Activated CD8-positive, alpha-beta T cell treated with anti-CD3 and anti-CD28 coated beads, Interleukin-2, amount 10 ng/mL, durations not matched to agents 7 days and 5 days (primary cell): ENCODE measurements at places on chromosomes 7 and 10.

DNA sequence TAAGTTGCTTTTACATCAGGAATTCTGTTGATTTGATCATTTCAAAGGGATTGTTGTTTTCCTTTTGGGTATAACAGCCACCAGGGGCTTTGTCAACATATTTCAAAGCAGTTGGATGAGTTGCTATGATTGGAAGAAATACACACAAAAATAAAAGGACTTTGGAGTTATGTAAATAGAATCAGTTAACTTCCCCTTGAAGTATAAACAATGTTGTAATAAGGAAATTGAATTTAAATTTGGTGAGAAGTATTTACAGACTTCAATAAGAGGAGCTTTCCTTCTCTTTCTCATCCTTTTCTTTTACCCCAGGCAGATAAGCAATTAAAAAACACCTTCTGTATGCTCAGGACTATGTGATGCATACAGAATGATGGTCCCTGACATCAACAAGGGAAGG lies 199.7 kb downstream of the LHFPL3 start:
- DNase-seq, result no peak

DNA sequence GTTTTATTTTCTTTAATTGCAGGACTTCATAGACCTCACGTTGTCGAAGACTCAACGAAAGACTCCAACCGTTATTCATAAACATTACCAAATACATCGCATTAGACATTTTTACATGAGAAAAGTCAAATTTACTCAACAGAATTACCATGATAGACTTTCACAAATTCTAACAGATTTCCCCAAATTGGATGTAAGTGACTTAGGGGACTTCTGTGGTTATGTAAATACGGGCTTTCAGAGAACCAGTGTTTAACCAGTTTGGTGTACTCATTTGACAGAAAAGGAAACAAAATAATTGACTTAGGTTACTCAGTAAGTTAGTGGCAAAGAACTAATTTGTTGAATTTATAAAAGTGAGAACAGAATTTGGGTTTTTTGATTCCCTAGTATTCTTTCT lies 4.2 kb downstream of the GTPBP4 start:
- DNase-seq, result no peak

DNA sequence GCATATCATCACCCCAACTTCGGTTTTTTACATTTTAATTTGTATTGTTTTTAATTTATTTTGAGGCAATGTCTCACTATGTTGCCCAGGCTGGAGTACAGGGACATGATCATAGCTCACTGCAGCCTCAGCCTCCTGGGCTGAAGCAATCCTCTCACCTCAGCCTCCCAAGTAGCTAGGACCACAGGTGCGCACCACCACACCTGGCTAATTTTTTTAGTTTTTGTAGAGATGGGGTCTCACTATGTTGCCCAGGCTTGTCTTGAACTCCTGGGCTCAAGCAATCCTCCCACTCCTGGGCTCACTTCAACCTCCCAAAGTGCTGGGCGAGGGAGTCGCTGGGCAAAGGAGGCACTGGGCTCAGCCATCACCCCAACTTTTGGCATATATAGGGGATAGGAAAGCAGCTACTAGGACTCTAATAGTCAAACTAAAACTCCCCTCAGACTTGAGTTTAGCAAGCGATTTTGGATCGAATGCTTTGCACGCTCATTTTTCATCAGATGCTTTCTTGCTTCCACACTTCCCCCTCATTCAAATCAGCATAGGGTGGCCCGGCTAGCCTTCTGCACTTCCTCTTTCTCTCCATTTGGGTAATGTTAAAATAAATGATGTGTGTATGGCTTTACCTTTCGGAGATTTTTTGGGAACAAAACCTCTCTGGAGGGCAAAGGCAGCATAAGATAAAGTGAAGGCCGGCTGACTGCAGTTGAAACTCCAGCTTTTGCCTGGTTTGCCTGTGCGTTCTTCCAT lies 20.8 kb upstream of the NMT2 start:
- DNase-seq, result no peak

DNA sequence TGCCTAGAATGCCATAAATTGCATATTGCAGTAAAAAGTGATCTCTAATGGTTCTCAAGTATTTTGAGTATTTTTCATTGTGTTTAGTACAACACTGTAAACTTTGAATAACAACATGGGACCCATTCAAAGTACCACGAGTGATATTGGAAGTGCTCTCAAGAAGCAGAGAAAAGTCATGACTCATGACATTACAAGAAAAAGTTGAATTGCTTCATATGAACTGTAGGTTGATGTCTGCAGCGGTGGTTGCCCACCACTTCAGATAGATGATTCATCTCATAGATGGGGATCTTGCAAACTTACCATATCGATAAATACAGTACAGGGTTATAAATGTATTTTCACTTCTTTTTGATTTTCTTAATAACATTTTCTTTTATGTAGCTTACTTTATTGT lies 33.9 kb downstream of the ENTPD1 start:
- no peak for DNase-seq

DNA sequence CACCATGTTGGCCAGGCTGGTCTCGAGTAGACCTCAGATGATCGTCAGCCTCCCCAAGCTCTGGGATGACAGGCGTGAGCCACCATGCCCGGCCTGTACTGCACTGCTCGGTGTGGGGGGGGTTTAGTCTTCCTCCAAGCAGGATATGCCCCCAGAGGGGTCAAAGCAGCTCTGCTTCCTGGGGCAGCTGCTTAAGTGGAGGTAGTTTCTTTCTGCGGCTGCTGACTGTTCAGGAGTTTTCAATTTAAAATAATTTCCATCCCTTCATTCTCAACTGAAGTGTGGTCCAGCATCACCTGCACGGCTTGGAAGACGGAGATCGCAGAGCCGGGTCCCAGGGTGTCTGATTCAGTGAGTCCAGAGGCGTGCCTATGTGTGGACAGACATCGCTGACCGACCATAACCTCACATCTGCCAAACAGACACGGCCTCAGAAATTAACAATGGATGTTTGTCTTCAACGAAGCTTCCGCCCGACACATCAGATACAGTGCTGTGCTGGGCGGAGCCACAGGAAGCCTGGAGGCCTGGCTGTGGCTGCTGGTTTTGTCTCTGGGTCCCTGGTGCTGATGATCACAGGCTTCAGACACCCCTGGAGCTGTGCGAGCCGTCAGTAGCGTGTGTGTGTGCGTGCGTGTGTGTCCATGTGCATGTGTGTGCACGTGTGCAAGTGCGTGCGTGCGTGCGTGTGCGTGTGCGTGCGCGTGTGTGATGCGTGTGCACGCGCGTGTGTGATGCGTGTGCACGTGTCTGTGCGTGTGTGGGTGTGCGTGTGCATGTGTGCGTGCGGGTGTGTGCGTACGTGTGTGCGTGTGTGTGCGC lies 226.5 kb upstream of the PITRM1 start:
- DNase-seq, result no peak

DNA sequence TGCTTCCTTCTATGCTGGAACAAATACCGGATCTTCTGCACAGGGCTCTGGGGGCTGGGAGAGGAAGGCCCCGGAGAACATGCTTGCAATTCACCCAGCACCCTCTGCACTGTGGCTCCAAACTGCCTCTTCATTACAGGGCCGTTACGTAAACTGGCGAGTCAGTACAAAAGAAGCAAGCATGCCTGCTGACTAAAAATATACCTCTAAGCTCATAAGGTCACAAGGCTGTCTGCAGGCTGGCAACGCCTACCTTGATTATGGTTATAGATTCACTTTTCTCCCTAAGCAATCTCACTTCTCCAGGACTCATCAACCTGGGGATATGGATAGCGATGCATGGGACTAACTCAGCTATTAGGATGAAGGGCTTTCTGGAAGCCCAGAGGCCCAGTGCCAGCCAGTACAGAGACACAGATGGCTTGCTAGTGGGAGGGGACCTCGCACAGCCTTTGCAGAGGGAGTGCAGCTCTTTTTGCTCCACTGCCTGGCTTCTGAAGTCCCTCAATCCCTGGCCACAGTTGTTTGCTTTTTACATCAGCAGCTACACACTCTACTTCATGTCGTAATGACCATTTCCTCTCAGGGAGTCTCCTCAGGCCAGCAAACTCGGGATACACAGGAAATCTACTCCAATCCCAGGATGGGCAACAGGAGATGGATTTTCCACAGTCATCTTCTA lies 96.1 kb downstream of the SH3PXD2A start:
- no peak for DNase-seq
